Colonic mucosa (tissue), 4 donors: ENCODE measurements at places on chromosomes 7 and 10.
A peak's percentile ranks its signal among the peaks of the same experiment; 100 is the strongest.

- no peak for DNase-seq
Observed at GRCh38 chr10:123620621-123621020, 45.5 kb upstream of the GPR26 start.

GRCh38 chr10:70652761-70653657 is 19.3 kb upstream of the ADAMTS14 start:
- no peak for DNase-seq

GRCh38 chr7:30709549-30709948 is 27.3 kb upstream of the CRHR2 start:
- DNase-seq, result no peak

DNA sequence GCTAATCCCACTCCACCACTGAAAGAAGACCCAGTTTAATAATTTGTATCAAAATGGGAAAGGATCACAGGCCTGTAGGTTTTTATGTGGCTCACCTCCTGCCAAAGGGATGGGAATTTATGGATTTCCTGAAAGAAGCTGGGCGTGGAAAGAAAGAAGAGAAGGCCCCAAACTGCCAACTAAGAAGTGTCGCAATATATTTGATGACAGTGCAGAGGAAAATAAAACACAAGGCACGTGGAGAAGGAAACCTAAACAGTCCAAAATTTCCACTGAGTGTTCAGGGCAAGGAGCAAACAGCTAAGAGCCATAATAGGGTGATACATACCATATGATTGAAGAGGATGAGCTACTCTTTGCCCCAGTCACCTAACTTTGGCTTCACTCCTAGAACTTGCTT is 667.2 kb downstream of the GATA3 start:
- no peak for DNase-seq

DNA sequence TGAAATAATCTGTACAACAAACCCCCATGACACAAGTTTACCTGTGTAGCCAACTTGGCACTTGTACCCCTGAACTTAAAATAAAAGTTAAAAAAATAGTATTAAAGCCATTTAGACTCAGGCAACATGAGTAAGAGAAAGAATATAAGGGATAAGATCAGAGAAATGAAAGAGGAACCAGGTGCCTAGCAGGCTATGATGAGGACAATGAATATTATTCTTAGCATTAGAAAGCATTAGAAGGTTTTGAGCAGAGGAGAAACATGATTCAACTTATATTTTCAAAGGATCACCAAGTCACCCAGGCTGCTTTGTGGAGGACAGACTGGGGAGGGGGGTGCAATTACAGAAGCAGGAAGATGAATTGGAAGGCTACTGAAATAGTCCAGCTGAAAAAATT is 48.1 kb upstream of the TES start:
- DNase-seq, result no peak

DNA sequence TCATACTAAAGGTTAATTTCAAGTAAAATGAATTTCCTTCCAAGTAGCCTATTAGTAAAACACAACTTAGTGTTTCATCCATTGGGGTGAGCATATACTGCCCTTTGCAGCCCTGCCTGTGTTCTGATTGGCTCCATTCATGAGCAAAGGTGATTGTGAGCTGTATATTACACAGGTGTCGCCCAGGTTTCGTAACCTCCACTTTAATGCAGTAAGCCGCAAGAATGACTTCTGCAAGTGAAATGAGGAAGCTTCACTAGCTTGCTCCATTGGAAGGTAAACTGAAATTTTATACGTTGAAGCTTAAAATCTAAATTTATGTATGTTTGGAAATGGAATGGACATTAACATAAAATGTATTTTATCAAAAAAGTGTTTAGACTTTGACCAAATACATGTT is 24.4 kb downstream of the MTURN start:
- peak; percentile 69 for DNase-seq

DNA sequence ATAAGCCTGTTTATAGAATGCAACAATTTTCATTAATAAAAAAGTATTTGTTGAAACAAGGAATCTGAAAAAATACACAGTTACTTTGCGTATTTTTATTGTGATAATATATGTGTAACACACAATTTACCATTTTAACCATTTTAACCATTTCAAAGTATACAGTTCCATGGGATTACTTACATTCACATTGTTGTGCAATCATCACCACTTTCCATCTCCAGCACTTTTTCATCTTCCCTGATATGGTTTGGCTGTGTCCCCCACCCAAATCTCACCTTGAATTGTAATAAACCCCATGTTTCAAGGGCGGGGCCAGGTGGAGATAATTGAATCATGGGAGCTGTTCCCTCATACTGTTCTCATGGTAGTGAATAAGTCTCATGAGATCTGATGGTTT is 61.3 kb upstream of the GLCCI1 start:
- DNase-seq, result no peak

DNA sequence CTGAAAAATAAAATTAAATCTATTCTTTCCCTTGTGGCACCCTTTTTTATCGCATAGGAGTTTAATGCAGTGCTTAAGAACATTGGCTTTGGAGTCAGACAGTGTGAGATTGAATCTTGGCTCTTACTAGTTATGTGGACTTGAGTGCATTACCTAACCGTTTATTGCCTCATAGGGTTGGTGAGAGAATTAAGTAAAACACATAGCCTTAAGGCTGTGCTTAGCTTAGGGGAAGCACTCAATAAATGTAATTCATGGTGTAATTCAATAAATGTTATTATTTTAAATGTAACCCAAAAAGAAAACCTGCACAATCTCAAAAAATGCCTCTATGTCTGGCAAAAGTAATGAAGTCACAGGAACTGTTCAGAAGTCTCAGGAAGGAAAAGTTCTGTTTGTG is 2.7 kb downstream of the STK17A start:
- no peak for DNase-seq

DNA sequence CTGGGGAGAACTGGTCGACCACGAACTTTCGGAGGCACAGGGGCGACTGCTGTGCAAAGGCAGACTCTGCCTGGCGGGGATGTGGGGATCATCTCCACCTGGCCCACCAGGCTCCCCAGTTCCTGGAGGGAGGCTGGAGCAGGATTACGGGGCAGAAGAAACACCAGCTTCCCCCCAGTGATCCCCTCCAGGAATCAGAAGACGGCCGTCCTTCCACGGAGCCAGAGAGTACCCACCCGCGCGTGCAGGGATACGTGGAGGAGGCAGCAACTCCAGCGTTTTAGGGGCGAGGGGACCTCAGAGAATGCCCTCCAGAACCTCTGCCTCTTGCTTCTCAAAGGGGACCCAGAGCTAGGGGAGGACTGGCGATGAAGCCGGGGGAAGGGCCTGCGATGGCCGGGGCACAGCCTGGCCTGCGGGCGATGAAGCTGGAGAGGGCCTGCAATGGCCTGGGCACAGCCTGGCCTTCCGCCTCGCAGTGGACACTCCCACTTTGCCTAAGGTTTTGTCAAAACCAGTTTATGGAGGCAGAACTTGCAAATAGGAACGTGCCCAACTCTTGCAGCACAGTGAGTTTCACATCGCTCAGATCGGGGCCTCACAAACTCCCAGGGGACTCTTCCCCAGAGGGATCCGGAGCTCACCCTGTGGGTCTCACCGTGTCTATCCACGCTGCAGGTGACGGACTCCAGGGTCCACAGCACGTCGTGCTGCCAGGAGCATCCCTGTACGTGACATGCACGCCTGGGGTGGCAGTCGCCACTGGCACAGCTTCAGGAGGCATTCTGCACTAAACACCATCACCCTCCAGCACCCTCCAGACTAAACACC is 77.9 kb upstream of the PDGFA start:
- no peak for DNase-seq

- DNase-seq, result no peak
Observed at GRCh38 chr7:33706771-33707200, 198.6 kb upstream of the BMPER start.

GRCh38 chr10:54797636-54798321 is 3.3 kb downstream of the PCDH15 start:
- no peak for DNase-seq

DNA sequence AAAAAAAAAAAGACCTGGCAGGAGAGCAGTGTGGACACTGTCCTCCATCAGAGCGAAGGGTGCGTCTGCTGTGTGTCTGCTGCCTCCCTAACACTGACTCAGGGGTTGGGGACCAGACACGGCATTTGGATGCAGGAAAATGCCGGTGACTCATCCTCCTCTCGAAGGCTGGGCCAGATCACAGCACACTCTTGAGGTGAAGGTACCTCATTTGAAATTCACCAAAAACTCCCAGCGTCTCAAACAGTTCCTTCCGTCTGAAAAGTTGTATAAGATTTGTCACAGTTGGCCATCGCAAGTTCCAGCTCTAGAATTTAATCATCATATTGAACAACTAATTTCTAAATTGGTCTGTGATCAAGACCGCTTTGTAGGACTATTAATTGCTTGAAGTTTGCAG is 118.1 kb upstream of the LYZL2 start:
- no peak for DNase-seq

DNA sequence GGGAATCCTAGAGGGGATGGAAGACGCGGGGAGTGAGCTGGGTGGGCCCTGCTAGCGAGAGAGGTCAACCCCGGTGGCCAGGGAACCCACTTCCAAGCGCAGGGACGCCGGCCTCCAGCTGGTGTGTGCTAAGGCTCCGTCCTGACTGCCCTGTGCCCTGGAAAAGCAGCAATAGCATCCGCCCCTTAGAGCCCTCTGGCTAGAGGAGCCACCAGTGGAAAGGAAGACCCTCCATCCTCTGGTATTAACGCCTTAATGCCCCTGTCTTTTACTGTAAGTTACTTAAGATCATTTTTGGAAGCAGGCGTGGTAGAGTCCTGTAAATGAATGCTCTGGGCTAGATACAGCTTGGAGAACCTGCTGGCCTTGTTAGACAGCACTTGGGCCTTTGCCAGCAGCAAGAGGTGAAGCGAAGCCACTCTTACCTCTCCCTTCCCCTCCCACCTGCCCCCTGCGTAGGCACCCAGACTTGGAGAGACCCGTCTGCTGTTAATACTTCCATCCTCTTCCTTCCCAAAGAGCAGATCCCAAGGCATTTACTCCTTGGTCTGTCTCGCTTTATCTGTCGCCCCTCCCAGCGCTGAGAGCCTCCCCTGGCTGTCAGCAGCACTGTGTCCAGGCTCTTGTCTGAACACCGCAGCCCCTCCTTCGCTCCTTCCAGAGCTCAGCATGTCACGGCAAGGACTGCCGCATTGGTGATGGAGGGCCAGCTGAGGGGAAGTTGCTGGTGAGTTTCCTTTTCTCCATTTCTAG is 4.6 kb downstream of the REPIN1 start:
- peak; percentile 59 for DNase-seq

- no peak for DNase-seq
Observed at GRCh38 chr7:96285579-96285978, 36.3 kb downstream of the SLC25A13 start.

- DNase-seq, result peak; percentile 46
Observed at GRCh38 chr7:91263384-91264045, 718 bp upstream of the FZD1 start.
